Stimulated activated CD4-positive, alpha-beta T cell treated with anti-CD3 and anti-CD28 coated beads, Interleukin-12 subunit alpha, Interleukin-12 subunit beta, amount 100 ng/mL, for 48 hours (primary cell): ENCODE measurements at places on chromosomes 2 and 18.

GRCh38 chr2:224849264-224849663 is 133.1 kb upstream of the CCDC195 start:
- DNase-seq: no peak

- DNase-seq: no peak
Observed at GRCh38 chr2:100959225-100959880, 42.7 kb upstream of the RPL31 start.

- DNase-seq: no peak
Observed at GRCh38 chr2:207253666-207254345, 88.1 kb upstream of the KLF7 start.

GRCh38 chr2:233820774-233821105 is 33.6 kb downstream of the HJURP start:
- no peak for DNase-seq

- no peak for DNase-seq
Observed at GRCh38 chr2:220296174-220296573, 668.7 kb downstream of the SLC4A3 start.
